ENCODE measurements at places on chromosomes 12 and 14.

DNA sequence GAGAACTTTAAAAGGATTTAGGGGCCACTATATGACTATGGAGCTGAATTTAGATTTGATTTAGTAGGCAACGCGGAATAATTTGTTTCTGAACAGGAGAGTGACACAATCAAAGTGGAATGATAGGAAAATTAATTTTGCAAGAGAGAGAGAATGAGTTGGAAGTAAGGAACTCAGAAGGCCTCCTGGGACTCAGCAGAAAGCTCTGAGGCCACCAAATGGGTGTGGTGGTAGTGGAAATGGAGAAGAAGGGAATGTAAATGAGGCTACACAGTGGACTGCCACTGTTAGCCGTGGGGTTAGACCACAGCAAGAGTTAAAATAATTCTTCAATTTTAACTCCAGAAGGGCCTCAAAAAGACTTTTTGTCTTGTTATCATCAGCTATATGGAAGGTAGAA lies 102.7 kb downstream of the LRRK2 start:
- no peak for DNase-seq

DNA sequence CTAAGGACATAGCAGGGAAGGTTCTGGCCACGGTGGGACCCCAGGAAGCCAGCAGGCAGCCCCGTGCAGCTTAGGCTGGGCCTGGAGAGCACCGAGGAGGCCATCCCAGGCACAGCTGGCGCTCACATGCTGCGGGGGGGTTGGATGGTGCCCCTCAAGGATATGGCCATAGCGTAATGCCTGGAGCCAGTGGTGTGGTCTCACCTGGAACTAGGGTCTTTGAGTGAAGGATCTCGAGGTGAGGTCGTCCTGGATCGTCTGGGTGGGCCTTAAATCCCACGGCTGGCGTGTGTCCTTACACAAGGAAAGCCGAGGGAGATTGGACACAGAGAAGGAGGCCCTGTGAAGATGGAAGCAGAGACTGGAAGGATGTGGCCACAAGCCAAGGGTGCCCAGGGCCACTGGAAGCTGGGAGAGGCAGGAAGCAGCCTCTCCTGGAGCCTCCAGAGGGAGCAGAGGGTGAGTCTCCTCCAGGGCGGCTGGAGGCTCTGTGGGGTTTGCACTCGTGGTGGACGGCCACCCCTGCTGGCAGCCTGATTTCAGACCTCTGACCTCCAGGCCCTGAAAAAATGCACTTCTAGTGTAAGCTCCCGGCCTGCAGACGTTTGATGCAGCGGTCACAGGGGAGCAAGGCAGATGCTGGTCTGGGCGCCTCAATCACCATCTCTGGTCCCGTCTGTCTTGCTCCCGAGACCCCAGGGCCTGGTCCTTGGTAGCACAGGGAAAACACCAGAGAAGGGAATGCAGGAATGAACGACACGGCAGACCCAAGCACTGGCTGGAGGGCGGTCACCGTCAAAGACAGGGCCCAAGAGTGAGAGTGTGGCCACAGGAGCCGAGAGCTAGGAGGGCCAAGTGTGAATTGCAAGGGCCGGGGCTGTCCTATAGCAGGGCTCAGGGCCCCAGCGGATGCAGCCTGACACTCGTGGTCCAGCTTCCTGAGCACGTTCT lies 218.6 kb downstream of the KIF26A start:
- no peak for DNase-seq

- DNase-seq = no peak
Measured at GRCh38 chr14:90608929-90609341, 207.3 kb downstream of the TTC7B start.

- no peak for DNase-seq
Measured at GRCh38 chr14:100445436-100446088, 122.4 kb downstream of the SLC25A47 start.

GRCh38 chr14:102761206-102761605 lies 16.0 kb upstream of the TRAF3 start:
- no peak for DNase-seq
